ENCODE measurements at places on chromosomes 1 and 21.

- no peak for DNase-seq
These were observed 128.4 kb downstream of the CLIC6 start for GRCh38 chr21:34797201-34797525.

GRCh38 chr1:207752456-207752998 lies 673 bp downstream of the CD46 start:
- DNase-seq = peak; percentile 2

GRCh38 chr1:53896635-53897229 lies 2.7 kb downstream of the DIO1 start:
- no peak for DNase-seq

GRCh38 chr1:171220581-171221054 lies 27.7 kb upstream of the FMO1 start:
- no peak for DNase-seq

DNA sequence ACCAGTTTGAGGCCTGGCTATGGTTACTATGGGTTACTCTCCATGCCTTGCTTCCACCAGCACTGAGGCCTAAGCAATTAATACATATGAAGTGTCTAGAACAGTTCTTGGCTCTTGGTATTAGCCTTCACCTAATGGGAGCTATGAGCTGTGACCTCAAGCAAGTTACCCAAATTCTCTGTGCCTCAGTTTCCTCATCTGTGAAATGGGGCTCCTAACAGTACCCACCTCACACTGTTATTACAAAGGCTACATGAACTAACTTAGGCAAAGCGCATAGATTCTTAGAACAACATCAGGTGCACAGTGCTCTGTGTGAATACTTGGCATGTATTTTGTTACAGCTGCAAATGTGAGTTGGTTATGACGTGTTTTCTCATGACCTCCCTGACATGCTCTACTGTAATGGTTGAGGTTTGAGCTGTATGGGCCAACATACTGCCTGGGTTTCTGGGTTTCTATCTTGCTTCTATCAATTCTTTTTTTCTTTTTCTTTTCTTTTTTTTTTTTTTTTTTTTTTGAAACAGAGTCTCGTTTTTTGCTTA lies 26.5 kb downstream of the CDCP2 start:
- DNase-seq = no peak

GRCh38 chr1:12031039-12031980 lies 12.0 kb downstream of the MIIP start:
- DNase-seq = no peak

DNA sequence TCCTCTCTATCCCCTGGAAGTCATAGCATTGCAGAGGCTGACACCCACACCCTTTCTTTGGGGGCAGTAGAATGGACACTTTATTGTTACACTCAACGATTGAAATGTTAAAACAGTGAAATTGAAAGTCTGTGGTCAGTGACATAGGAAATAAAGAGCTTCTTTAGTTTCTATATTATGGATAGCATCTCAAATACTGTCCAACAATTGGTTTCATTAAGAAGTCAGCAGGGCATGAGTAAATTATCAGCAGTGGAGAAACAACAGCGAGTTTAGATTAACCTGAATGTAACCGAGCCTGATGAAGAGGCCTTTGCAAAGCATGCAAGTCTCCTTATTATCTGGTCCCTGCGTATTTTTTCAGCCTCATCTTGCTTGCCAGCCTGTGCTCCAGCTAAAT lies 350.7 kb downstream of the NTNG1 start:
- no peak for DNase-seq

GRCh38 chr1:7628273-7628672 lies 142.8 kb upstream of the VAMP3 start:
- DNase-seq = no peak

DNA sequence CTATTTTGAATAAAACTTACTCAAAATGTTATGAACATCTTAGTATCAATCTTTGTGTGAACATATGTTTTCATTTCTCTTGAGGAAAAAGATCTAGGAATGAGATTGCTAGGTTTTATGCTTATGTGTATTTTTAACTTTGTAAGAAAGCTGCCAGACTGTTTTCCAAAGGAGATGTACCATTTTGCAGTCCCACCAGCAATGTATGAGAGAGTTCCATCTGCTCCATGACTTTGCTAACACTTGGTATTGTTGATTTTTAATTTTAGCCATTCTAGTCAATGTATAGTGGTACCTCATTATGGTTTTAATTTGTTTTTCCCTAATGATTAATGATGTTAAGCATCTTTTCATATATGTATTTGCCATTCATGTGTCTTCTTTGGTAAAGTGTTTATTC lies 132.5 kb downstream of the ZMYM4 start:
- DNase-seq = no peak

DNA sequence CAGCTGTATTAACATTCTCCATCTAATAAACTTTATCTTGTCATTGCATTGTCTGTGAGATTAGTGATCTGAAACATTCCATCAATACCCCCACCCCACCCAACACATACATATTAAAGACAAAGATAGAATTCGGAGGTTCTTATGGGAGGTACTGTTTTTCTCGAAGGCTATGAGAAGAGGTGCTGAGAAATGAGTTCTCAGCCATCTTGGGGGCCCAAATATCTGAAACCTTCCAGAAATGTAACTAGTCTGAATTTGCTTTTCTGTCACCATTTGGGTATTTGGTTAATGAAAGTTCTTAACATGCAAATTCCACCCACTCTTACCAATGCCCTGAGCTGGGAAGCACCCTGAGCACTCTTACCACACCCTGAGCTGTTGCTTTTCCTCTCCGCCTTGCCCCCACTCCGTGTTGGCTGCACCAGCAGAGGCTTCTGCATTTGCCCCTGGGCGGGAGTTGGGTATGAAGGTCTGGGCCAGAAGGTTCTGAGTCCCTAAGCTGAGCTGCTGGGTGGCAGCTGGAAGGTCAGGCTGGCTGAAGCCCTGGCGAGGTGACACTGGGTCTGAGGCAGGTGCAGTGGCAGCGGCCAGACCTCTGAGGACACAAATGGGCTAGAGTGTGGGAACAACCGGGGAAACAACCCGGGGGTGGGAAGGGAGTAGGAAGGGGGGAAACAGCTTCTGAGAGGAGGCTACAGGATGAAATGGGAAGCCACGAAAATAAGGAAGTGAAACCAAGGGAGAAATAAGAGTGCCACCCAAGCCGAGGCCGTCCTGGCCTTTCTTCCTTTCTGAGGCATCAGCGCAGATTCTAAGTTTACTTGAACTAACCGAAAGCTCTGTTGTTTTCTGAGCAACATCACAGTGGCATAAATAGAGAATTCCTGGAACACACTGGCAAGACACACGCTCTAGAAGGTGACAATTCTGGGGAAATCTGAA lies 26.3 kb upstream of the IER5 start:
- DNase-seq = peak; percentile 27

- no peak for DNase-seq
These were observed 23.8 kb downstream of the STUM start for GRCh38 chr1:226572325-226572726.

DNA sequence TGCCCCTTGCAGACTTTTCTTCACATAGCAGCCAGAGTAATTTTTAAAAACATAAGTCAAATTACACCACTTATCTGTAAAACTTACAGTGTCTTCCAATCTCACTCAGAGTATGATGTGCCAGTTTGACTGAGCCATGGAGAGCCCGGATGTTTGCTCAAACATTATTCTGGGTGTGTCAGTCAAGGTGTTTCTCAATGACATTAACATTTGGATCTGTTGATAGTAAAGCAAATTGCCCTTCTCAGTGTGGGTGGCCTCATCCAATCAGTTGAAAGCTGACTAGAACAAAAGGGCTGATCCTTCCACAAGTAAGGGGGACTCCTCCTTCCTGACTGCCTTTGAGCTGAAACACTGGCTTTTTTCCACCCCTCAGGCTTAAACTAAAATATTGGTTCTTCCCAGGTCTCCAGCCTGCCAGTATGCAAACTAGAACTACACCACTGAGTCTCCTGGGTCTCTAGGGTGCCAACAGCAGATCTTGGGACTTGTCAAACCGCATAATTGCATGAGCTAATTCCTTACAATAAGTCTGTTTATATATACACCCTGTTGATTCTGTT lies 157.9 kb upstream of the CTTNBP2NL start:
- no peak for DNase-seq

DNA sequence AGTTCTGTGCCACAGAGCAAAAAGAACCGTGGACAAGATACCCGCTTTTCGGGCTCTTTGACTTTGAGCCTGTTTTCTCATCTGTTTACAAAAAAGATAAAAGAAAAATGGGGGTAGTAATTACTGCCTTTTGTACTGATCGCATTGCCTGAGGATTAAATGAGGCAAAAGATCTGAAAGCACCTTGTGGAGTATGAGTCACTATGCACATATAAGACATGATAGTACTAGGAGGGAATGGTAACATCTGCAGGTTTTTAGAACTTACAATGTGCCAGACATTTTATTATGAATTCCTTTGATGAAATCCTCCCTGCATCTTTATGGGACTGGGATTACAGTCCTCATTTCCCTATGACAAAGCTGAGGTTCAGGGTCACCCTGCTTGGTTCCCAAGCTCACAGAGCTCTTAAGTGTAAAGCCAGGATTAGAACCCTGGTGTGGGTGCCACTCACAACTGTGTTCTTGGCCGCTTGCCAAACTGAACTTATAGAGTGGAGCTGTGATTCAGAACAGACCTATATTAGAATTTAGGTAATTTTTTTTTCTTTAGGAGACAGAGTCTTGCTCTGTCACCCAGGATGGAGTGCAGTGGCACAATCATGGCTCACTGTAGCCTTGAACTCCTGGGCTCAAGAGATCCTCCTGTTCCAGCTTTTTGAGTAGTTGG lies 1.8 kb downstream of the DISC1 start:
- peak; percentile 28 for DNase-seq

- DNase-seq = no peak
These were observed 113.7 kb downstream of the FAF1 start for GRCh38 chr1:50846224-50846839.

DNA sequence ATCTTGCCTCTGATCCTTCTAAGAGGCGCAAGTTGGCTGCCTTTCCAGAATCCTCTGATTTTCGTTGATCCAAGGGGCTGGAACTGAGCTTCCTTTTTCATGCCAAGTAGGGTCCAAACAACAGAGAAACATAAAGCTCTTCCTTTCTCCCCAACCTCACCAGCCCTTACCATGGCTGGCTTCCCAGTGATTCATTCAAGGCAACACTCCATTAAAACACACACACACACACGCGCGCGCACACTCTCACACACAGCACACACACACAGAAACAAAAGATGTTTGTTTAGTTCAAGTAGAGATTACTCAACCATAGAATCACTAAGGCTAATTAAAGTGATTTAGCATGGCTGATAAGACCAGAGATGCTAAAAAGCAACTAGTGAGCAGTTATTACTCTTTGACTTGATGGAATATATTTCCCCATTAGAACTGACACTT lies 13.0 kb upstream of the GUCA2A start:
- DNase-seq = no peak

DNA sequence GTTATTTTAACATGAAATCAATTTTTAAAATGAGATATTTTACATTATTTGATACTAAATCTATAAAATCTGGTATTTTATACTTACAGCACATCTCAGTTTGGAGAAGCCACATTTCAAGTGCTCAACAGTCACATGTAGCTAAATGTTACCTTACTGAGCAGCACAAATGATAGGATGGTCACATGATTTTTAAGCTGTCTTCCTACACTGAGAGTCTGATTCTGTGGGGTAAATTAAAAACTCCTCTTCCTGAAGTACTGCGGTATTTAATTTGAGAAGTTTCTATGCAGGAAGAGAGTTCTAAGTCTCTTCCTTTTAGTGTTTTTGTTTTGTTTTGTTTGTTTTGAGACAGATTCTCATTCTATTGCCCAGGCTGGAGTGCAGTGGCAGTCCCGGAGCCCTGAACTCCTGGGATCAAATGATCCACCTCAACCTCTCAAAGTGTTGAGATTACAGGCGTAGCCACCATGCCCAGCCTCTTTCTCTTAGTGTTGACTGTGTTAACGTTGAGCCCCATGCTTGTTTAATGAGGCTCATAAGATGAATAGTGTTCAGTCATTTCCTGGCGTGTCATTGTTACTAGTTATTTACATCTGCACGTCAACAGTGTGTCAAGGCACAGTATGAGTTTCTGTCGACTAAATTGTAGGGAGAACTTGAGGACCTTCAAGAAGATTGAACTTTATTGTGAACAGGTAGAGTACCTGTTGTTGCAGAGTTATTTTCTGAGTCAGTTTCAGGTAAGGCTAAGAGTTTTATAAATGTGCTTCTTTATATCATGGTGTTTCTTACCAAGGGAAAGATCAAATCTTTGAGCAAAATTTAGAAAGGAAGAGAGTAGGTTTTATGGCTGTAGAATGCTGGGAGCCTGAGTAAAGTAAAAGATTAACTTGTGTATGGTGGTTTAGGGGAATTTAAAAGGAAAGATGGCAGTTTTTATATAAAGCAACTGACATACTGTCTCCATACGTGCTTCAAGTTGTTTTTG lies 3.3 kb downstream of the CNST start:
- DNase-seq = no peak

DNA sequence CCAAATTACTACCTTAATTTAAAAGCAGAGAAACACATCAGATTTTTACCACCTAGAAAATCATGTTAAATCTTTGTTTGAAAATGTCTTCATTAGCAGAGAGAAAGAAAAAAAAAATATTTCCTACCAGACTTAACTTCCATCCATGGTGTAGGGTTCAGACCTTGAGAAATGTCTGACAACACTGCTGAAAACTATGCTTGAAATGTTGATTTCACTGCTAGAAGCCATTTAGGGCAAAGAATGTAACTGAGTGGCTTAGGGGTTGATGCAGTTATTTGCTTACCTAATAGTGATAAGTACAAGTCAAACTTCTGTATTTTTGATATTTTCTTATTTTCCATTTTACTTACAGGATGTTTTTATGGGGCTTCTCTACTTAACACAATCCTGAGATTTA lies 495.6 kb upstream of the NEGR1 start:
- no peak for DNase-seq

DNA sequence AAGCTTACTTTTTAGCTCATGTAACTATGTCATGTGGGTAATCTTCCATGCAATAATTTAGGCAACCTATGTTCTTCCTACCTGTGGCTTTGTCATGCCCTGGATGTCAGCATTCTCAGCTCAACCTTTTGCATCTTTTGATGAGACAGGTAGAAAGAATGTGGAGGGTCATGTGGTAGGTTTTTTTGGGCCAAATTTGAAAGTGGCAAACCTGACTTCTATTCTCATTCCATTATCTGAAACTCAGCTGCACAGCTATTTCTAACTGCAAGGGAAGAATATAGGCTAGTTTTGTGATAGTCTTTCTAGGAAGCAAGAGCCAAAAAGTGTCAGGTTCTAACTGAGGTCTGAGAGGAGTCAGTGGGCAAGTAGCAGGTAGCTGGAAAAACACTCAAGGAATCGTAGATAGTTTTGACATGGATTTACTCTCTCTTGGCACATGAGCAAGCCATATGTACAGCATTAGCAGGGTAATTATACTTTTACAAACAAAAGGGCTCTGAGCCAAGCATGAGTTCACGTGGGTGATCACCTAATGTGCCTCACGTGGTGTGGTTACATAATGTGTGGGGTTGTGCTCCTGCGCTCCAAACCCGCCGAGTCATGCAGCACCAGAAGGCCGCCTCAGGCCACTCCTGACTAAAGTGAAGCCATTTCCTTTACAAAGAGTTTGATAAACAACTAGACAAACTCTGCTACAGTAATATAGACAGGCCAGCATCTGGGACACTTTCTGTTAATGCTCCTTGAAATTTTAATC lies 1013.8 kb downstream of the PLA2G4A start:
- no peak for DNase-seq
